ENCODE measurements at places on chromosomes 11 and 22.

DNA sequence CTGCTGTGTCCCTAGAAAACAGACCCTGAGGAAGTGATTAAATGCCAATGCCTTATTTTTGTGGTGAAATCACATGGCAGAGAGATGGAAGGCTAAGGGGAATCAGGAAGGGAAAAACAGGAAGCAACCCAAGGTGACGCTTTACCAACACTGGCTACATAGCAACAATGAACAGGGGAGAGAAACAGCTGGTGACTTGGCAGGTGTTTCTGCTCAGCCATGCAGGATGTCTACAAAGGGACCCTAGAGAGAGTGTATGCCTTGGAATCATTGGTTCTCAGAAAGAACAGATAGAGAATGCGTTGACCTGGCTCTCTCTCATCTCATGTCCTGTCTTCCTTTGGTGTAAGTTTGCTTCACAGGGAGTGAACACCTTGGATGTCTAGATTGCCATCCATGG lies 911.9 kb downstream of the OPCML start:
- DNase-seq, result no peak

GRCh38 chr22:26563022-26563421 lies 26.9 kb downstream of the TPST2 start:
- no peak for DNase-seq

GRCh38 chr22:31968022-31968421 lies 23.7 kb downstream of the YWHAH start:
- DNase-seq, result no peak

DNA sequence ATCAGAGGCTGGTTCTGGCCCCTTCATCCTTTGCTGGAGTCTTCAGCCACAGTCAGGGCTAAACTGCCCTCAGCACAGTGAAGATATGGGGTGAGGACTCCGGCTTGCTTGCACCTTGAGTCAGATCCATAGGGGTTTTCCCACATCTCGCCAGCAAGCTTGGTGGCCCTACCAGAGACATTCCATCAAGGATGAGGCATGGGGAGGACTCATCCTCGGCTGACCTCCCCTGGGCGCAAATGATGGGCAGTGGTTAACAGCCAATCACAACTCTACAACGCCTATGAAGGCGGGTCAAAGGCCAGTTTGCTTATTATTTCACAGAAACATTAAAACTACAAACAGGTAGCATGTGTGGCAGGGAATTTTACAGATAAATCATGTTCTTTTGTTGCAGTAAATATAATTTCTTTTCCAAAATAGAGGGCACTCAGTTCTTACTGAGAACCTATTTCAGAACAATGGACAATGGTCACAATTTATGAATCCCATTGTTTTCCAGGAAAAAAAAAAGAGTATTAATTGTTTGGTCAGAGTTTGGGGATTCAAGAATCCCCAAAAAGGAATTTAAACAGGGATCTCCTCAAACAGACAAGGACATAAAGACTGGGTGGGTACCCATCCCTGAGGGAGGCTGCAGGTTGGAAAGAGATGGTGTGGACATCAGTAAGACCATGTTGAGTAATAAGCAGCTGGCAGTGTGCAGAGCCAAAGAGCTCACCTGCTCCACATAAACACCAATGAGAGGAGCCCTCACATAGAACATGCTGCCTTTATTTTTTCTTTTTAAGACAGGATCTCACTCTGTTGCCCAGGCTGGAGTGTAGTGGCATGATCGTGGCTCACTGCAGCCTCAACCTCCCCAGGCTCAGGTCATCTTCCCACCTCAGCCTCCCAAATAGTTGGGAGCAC lies 14.8 kb downstream of the PLAAT3 start:
- DNase-seq, result no peak

DNA sequence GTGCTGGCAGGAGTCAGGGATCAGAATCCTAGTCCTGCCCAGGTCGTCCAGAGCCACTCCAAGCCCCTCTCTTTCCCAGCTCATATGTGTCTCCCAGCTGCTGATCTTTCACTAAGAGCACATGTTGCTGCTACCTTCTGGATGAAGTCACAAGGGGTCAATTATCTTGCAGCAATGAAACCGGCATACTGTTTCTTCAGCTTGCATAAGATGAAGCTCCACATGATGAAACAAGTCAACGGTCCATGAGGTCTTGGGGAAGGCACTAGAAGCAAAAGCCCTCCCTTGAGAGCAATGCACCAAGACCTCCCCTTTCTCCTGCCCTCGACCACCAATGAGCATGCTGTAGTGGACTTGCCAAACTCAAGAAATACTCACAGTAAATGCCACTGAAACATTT lies 148.9 kb downstream of the TENM4 start:
- no peak for DNase-seq

- no peak for DNase-seq
Observed at GRCh38 chr11:103372906-103373305, 263.7 kb downstream of the DYNC2H1 start.

GRCh38 chr11:26719289-26719973 lies 2.4 kb downstream of the SLC5A12 start:
- no peak for DNase-seq

DNA sequence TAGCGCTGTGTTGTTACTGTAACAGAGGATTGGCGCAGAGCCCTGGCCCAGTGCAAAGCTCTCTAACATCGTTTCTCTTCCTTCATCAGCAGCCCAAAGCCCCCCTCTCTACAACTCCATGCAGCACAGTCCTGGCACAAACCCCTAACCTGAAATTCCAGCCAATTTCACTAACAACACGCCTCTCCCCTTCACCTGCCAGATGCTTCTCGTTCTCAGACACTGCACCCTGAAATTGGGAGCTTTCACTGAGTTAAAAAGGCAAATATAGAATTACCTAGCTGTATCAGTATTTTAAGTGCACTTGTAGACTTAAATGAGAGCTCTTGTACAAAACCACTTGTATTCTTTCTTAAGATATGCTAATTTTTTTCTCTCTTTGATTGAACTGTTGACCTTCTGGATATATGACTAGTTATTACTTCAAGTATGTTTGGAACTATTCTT lies 16.3 kb downstream of the GRAP2 start:
- no peak for DNase-seq

- no peak for DNase-seq
Observed at GRCh38 chr11:132080127-132080526, 709.7 kb downstream of the NTM start.

DNA sequence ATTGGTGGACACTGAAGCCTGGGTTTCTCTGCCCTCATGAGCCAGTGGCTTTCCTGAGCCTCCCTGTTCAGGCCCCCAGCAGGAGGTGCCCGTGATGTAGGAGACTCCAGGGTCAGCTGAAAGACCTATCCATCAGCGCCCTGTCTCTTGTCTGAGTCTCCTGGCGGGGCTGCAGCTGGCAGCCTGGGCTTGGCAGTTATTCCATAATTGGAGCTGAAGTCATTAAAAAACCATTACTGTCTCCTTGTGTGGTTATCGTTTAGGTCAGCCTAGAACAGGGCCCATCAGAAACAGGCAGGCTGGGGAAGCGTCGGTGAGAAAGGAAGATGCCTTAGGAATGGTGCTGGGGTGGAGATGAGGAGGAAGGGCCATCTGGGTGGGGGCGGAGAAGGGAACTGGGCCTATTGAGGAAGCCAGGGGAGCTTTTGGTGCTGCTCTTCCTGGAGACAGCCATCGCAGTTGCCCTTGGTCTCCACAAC lies 5.0 kb downstream of the TUB start:
- no peak for DNase-seq

- DNase-seq, result no peak
Observed at GRCh38 chr22:44901301-44901700, 108.5 kb downstream of the PHF21B start.

DNA sequence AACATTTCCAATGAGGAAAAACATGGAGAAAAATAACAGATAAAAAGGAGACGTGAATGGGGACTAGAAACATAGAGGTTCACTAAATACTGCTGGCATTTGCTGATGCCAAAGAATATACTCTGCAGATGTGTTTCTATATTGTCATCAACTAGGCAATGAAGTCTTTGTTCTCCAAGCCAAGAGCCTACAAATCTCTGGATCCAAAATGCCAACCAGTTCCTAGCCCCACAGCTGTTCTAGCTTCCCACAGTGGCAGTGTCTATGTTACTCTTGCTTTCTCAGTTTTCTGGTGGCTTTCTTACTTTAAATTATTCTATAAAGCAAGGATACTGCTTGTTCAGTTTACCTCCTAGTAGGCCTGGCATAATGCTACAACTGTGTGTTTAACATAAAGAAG lies 977.9 kb upstream of the CCDC90B start:
- DNase-seq, result no peak

DNA sequence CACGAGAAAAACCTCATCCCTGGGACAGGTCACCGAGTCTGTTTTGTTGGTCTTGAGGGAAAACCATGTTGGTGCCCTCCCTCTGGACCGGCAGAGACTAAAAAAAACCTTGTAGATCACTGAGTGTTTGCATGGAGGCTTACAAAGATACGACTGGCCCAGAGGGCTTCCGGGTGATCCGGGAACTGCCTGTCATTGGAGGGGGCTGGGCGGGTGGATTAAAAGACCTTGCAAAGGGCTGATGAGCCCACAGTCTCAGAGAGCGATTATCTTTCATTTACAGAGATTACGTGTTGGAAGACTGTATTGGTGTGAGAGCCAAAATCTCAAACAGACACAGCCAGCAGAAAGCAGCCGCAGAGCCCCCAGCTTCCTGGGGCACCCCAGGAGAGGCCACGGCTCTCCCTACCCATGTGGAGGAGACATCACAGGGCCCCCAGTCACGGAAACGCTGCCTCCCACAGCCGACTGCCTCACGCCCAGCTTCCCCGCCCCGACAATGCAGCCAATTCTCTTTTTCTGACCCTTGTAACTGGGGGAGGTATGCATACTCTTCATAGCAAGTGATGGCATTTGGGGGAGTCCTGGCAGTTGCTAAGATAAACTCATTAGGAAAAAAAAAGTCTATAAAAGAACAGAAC lies 426.4 kb downstream of the CTTN start:
- no peak for DNase-seq

- no peak for DNase-seq
Observed at GRCh38 chr11:128705124-128705920, 11.4 kb downstream of the FLI1 start.

DNA sequence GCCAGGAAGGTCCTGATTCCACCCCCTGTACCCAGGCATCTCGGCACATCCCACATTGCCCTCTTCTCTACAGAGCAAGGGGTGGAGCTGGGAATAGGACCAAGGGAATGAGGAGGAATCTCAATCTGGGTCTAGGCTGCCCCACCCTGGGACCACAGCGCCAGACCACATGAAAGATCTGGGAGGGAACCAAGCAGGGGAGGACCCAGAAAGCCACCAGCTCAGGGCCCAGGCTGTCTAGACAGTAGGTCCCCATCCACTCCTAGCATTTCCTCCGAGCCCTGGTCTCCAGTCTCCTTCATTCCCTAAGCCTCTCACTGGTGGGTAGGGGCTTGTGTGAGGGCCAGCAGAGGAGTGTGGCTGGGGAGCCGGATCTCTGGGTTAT lies 11.6 kb downstream of the PHLDB1 start:
- DNase-seq, result peak; percentile 82

DNA sequence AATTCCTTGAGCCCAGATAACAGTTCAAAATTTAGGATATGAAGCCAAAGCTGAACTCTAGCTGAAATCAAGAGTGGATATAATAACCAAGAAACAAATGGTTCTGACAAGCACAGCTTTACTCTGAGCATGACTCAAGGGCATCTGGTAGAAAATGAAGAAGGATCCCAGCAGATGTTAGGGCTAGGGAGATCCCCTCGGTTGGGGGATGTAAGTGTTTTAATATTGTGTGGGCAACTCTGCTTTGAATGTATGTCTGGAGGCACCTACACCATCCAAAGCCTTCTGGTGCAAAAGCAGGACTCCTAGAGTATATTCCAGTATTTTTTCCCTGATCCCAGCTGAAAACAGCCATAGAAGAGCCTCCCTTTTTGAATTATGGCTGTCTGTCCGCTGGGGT lies 61.7 kb downstream of the FLI1 start:
- DNase-seq, result no peak

DNA sequence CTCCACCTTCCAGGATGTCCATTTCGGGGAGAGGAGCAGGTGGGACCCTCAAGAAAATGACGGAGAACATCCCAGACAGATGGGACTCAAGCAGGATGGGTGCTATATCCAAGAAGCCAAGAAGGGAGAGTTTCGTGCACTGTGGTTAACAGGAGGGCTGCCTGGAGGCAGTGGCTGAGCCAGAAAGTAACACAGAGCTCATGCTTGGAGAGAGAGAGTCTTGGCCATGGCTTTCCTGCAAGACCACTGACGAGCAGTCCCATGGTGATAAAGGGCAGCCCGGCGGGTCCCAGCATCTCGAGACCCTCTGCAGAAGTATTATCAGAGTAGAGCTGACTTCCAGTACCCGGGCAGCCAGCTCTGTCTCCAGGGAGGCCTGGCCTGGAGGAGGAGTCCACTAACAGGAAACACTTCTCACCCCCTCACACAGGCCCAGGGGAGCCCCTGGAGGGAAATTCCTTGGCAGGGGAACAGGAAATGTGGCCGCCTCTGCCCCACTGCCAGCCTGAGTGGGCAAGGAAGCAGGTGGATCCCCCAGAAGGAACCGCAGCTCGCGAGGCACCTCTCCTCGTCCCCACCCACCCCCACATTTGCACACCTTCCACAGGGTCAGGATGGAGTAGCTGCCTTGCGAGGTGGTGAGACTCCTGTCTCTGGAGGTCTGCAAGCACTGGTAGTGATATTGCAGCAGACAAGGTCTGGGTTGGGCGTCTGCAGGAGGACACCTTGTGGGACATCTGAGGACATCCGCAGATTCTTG lies 32.2 kb downstream of the CYTH4 start:
- no peak for DNase-seq

DNA sequence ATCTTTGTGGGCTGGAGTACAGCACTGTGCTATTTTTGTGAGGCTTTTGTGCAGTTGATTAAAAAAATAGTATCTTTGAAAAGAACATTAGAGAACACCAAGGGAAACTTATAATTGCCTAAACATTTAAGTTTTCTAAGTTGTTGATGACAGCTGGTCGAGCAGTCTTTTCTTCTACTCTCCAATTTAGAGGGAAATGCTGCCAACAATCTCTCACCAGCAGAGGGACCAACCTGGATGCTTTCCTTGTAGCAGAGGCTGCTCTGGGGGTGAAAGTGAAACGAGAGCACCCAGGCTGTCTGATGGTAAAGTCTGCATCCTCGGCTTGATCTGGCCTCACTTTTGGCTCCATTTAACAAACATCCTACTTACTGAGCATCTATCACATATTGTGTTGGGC lies 1286.5 kb upstream of the TENM4 start:
- DNase-seq, result no peak

GRCh38 chr11:122339436-122340060 lies 223.5 kb upstream of the BLID start:
- no peak for DNase-seq

DNA sequence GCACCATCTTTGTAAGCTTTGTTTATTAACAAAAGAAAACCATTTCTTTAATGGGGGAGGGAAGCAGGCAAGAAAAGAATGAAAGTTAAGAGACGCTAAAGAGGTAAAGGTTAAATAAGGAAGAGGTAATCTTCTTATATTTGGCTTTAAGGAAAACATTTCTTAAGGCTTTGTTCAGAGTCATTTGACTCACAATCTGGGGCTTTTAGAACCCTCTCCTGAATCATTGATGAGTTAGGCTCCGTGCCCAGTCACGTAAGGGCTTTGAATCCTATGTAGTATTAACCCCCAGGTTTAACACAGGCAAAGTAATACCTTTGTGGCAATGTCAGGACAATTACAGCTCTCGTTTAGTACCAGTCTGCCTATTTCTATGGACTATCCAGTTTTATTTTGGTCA lies 26.1 kb downstream of the MADD start:
- no peak for DNase-seq

All from sigmoid colon (tissue), 7 donors.